ENCODE measurements at places on chromosomes 7 and 10.

DNA sequence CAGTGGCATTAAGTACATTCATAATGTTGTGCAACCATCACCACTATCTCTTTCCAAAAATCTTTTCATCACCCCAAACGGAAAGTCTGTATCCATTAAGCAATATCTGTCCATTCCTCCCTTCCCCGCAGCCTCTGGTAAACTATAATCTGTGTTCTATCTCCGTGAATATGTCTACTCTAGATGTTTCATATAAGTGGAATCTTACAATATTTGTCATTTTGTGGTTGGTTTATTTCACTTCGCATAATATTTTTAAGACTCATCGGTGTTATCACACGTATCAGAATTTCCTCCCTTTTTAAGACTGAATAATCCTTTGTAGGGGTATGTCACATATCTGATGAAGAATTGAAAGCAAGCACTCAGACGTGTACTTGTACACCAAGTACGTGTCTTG, 86.0 kb upstream of the FGFR2 start:
- no peak for DNase-seq

GRCh38 chr7:999941-1000935, 17.3 kb downstream of the CYP2W1 start:
- DNase-seq, result no peak

DNA sequence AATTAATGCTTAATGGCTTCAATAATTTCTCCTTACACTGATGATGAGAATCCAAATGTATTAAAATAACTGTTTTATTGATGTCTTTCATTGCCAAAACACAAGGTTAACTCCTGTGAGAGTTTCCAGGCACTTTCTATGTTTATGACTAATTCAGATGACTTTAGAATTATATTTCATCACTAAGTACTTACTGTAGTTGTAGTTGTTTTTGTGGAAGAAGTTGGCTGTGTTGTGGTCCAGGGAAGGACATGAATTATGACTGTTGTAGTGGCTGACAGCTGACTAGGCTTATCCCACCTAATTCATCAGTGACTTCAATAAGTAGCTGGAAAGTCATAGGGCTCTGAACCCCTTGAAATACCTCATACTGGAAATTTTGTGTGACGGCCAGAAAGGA, 254.8 kb downstream of the HGF start:
- no peak for DNase-seq

- DNase-seq, result no peak
These were observed 165.2 kb upstream of the PPP1R3A start for GRCh38 chr7:114084002-114084471.

DNA sequence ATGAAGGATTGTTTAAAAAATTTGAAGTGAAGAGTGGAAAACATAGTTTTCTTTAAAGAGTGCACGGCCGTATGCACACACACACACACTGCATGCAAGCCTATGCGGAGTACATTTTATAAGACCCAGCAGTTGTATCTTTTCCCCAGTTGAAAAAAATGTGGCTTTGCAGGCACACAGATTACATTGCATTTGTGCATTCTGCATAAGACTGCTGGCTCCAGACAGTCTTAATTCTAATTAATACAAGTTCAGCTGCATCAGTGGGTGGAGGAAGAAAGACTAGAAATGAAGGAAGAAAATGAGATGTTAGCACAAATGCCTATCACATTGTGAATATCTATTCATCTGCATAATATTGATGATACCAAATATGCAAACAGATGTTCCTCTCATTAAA, 79.6 kb downstream of the FAM204A start:
- DNase-seq, result no peak

Measured in CD4-positive, alpha-beta memory T cell (primary cell).